ENCODE measurements at places on chromosomes 3 and 15.

GRCh38 chr15:58724466-58724865 is 25.0 kb downstream of the ADAM10 start:
- no peak for DNase-seq

DNA sequence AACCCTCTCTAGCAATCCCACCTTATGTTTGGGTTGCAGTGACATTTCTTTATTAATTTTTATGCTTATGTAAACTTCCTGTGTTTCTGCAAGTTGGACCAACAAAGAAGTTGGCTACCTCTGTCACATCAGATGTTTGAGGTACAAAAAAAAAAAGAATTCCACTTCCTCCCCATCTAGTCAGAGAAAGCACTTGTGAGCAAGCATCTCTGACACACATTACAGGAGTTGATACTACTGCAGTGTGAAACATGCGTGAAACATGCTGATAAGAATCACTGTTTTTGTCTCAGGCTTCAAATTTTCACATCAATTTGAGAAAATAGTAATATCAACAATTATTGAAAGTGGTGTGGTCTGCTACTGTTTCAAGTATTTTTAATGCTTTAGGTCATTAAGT is 1.3 kb downstream of the SCAANT1 start:
- DNase-seq = no peak

- DNase-seq = no peak
Measured at GRCh38 chr3:40108643-40109042, 200.9 kb upstream of the EIF1B start.

GRCh38 chr15:82968066-82968465 is 15.5 kb upstream of the HOMER2 start:
- DNase-seq = no peak

GRCh38 chr15:29548006-29548405 is 274.3 kb downstream of the TJP1 start:
- DNase-seq = no peak

DNA sequence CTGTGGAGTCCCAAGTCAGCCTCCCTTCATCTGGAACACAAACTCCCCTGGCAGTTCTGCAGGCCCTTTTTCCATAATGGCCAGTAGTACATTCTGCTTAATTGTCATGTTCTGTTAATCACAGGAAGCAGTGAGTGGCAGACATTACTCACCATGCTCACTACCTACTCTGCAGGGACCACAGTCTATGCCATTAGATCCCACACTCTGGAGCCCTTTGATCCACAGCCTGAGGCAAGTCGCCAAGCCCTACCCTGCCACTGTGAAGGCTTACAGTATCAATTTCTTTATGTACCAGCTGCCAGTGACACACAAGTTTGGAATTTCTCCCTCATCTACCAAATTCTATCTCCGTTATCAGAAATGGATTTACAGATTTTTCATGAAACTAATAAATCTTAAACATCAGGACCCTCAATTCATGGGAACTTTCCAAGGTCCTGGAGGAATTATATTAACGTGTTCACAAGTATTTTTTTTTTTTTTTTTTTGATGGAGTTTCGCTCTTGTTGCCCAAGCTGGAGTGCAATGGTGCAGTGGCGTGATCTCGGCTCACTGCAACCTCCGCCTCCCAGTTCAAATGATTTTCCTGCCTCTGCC is 20.6 kb upstream of the WWTR1 start:
- DNase-seq = no peak

GRCh38 chr15:65903296-65904073 is 34.2 kb downstream of the RAB11A start:
- DNase-seq = no peak

- DNase-seq = no peak
Measured at GRCh38 chr15:29570948-29571791, 251.1 kb downstream of the TJP1 start.
